ENCODE measurements at places on chromosomes 5 and 9. TPM values are rescaled to one million over a fixed set of nuclear protein-coding genes. Genes with fewer than 3 reads are reported as not detected.

Gene PFN3
- not detected for total RNA-seq

Gene VCAN
- total RNA-seq = 2.6 TPM

Gene SPINK7
- not detected for total RNA-seq

Gene SEMA6A
- 0.34 TPM for total RNA-seq

Gene SLC45A2
- not detected for total RNA-seq

Gene ALDH1A1
- not detected for total RNA-seq

Gene DOK3
- 2.2 TPM for total RNA-seq

Gene SLCO6A1
- not detected for total RNA-seq

Gene PCDHB1
- total RNA-seq = not detected

Gene SHROOM1
- total RNA-seq = 2.9 TPM

Gene CBY3
- total RNA-seq = not detected

Gene TEK
- total RNA-seq = 0.10 TPM

Gene TMEM250
- total RNA-seq = 33.5 TPM

Gene PTPRD
- total RNA-seq = 0.11 TPM

Gene MGAT1
- 85.6 TPM for total RNA-seq

Gene AQP7
- not detected for total RNA-seq

Gene CCDC192
- not detected for total RNA-seq

Gene ZNF484
- 8.2 TPM for total RNA-seq

All from foreskin keratinocyte (primary cell).